Stimulated activated CD8-positive, alpha-beta memory T cell treated with anti-CD3 and anti-CD28 coated beads, Interleukin-2, amount 100 ng/mL, for 48 hours (primary cell): ENCODE measurements at places on chromosomes 4 and X.

- no peak for DNase-seq
Measured at GRCh38 chr4:25810461-25811373, 52.1 kb downstream of the SEL1L3 start.

GRCh38 chrX:87900320-87900908 is 382.8 kb downstream of the KLHL4 start:
- no peak for DNase-seq

- DNase-seq: no peak
Measured at GRCh38 chrX:134484039-134484438, 24.1 kb downstream of the HPRT1 start.

GRCh38 chrX:9980927-9981326 is 13.8 kb downstream of the CLDN34 start:
- no peak for DNase-seq

- no peak for DNase-seq
Measured at GRCh38 chrX:55102754-55103153, 13.9 kb downstream of the PAGE2 start.

- DNase-seq: no peak
Measured at GRCh38 chr4:108601532-108601931, 18.8 kb upstream of the RPL34 start.

- no peak for DNase-seq
Measured at GRCh38 chr4:183287309-183287659, 32.8 kb downstream of the CLDN22 start.

DNA sequence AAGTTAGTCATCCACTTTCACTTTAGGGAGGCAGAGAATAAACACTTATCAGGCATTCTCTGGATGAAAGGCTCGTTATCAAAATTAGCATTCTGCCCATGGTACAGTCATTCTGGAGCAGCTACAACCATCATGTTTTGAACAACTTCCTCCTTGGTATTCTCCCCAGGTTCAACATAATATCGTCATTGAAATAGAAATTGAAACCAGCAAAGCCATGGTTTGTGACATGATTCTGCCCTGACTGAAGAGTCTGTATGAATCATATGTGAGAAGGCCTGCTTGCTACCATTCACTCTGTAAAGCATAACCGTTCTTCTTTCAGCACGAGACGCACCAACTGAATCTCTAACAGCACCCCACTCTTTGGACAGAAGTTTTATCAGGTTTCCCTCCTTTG is 127.5 kb upstream of the RADX start:
- no peak for DNase-seq

GRCh38 chr4:76740866-76741662 is 156.9 kb downstream of the SOWAHB start:
- no peak for DNase-seq

DNA sequence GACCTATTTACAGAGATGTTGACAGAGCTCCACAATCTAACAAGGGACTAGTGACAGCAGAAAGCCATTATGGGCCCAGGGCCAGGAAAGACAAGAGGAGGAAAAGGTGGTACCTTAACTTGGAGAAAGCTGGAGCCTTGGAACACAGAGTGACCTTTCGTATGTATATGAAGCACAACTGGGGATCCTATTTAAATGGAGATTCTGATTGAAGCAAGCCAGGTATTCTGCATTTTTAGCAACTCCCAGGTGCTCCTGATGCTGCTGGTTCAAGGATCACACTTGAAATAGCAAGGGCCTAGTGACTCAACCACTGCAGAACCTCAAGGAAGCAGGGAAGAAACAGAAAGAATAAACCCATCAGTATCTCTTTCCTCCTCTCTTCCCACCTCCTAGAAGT is 99.4 kb downstream of the TMEM47 start:
- DNase-seq: no peak

- no peak for DNase-seq
Measured at GRCh38 chr4:79682161-79682560, 274.1 kb upstream of the GK2 start.

DNA sequence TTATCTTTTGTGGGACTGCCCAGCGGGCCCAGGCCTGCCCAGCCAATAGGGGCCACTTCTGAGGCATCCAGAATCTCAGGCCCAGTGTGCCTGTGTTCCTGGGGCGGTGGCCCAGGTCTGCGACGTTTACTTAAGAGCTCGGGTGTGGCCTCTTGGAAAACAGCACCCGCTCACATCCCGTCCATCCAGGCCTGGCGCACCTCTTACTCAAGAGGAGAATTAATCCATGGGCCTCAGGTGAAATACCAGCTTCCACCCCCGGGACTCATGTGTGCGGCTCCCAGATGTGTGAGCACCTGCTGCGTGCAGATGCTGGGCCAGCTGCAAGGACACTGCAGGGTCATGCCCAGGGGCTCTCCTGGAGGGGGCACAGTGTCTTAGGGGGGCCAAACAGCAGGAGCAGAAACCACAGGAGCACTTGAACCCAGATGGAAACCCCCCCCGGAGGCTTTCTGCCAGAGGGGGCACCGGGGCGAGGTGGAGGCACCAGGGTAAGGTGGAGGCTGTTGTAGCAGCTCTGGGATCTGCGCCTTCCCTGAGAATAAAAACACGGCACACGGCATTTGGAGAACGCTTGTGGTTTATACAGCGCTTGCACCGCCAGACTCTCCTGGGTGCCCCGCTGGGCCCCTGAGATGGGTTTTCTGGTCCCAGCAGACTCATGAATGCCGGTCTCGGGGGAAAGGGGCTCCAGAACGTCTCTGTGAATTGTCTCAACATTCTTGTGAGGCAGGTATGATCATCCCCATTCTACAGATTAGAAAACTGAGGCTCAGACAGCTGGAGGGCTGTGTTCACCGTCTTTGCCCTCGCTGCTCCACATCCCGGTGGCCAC is 2.8 kb downstream of the PSAPL1 start:
- no peak for DNase-seq

DNA sequence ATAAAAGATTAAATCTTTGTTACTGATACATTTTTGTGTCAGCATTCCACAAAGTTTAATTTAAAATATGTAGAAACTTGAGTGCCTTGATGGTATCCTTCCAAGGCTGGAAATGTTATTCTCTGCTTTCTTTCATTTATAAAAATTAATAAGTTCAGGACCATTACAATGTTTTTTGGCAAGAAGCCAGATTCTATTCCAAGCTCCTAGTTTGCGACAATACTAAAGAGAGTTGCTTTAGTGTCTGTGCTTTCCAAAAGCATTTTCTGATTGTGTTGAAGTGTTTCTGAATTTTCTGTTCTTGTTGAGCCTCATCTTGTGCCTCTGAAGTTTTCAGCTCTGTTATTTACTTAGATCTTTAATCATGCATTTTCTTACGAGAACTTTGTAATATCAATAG is 516.2 kb downstream of the KCTD8 start:
- DNase-seq: no peak

- no peak for DNase-seq
Measured at GRCh38 chr4:138439143-138439581, 197.0 kb upstream of the SLC7A11 start.

DNA sequence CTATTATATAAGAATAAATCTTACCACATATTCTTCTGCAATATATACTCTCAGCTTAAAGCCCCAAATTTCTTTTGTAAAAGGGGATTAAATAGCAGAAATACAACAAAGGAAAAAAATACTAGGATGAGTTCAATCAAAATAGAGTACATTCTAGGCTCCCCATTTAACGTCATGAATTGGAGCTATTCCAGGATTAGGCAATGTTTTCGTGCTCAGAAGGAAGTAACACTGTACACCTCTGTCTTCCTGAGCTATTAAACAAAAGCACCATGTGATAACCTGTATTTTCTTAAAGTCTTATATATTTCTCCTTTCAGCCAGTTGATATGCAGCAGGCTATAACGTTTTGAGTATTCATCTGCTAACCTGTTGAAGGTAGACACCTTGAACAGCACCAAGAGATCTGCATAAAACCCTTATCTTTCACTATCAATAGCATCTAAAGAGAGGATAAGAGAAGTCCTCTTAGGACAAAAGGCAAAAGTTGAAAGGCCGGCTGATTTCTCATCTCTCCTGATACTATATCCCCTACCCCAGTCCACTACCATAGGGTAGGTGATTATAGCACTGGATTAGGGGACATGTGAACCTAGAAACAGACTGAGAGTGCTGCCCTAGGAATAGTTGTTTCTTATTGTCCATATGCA is 31.5 kb downstream of the TEC start:
- DNase-seq: no peak

GRCh38 chrX:10821293-10821692 is 200.9 kb upstream of the MID1 start:
- no peak for DNase-seq

GRCh38 chrX:155886409-155886808 is 5.3 kb downstream of the VAMP7 start:
- no peak for DNase-seq

DNA sequence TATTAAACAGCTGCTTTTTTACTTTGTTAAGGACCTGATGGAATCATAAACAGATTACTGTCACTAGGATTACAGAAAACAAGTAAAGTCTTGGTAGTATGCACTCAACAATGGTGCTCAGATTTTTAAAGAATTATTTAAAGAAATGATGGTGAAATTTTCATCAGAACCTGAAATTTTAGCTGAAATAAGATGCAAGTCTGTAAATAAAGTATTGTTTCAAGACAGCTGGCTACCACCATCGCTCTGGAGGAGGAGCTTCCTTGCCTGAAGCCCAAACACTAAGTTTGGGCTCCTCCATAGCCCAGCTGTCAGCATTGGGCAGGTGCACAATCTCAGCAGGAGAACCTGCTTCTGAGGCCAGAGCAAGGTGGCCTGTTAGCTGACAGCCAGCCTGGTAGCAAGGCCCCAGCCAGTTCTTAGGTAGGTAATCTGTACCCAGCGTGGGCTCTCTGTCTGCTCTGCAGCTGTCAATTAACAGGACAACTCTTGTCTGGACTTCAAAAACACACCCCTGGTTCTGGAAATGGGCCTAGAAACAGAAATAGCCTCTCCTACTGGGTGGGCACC is 4.6 kb downstream of the GAB1 start:
- DNase-seq: no peak

DNA sequence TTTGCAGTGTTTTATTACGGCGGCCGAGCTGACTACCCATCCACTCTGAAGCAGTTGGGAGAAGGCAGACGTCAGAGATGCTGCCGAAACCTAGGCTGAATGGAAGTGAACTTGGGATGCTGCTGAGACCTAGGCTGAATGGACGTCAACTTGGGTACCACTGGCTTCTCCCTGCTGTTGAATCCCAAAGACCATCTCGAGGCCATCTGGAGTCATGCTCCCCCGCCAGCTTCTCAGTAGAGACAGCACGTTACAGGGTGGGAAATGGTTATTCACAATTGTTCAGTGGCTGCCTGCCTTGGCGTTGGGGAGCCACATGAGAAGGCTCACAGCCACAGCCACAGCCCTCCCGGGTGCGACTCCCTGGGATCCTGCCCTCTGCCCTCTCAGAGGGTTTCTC is 40.9 kb downstream of the P2RY8 start:
- DNase-seq: no peak

DNA sequence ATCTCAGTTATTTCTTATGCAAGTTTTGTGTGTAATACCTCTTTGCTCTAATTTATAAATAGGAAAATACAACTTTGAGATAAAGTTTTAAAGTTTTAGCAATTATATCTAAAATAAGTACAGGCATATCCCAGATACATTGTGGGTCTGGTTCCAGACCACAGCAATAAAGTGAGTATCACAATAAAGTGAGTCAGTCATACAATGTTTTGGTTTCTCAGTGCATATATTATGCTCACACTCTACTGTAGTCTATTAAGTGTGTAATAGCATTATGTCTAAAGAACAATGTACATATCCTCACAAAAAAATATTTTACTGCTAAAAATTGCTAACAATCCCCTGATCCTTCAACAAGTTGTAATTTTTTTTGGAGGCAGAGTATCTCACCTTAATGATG is 49.2 kb downstream of the ANAPC10 start:
- no peak for DNase-seq

GRCh38 chr4:185479507-185479971 is 8.0 kb upstream of the CCDC110 start:
- DNase-seq: no peak

- DNase-seq: no peak
Measured at GRCh38 chr4:62622089-62622488, 1422.0 kb downstream of the ADGRL3 start.

DNA sequence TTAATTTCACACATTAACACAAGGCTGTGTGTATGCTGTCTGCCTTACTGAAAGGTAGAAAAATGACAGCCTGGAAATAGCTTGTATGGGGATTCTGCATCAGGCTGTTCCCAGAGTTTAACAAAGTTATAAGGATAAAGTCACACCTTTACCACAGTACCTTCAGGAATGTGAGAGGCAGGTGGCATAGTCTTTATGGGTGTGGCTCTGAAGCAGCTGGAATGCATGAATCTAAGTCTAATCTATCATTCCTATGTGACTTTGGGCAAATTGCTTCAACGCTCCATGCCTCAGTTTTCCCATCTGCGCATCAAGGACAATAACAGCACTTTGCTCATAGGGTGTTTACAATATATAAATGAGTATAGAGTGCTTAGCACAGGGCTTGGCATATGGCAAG is 84.2 kb upstream of the EGFL6 start:
- no peak for DNase-seq

DNA sequence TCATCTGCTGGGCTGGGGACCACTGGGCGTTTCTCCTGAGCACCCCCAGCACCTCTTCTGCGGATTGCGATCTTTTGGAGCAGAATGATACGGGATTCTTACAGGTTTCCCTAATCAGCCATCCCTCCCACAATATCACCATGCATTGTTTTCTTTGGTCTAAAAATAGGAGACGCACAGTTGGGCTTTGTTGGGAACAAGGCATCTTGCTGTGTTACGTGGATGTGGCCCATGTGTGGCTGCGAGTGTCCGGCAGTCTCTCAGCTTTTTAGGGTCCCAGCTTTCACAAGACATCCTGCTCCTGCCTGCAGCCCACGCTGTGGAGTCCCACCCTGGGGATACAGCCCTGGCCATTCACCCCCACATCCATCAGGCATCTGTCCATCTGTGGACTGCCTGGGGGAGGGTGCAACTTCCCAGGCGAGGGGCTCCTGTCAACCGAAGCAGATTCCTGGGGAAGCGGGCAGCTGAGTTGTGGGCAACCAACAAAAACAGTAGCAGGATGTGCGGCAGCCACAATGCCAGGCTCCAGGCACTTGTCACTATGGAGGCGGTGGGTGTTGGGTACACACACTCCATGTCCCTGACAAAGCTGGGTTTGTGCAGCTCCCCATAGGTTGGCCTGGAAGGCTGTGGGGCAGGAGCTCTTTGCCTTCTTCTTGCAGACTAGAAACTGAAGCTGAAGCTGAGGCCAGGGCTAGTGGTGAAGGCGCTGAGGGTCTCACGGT is 185.5 kb upstream of the PSAPL1 start:
- no peak for DNase-seq

DNA sequence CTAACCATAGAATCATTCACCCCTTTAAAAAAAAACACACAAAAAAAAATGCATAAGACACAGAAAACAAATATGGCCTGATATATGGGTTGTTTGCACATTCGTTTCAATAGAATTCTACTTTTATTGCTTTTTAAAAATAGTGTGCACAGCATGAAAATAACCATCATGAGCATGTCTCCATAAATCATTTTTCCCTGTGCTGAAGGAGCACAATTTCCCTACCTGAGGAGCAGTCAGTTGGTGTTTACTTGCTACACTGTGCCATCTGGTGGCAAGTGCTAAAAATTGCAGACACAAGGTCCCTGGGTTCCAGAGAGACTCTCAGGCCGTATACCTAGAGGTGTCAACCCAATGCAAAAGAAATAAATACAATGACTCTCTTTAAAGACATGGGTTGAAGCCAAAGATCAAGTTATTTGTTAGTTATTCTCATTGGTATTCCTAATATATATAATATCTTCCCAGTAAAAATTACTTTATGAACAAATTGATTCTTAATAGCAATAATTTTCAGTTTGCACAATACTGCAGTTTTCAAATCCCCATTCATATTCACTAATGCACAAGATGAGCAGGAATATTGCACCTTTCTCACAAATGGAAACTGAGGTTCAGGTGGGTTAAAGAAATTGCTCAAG is 551.4 kb downstream of the IQCM start:
- DNase-seq: no peak

GRCh38 chr4:57492251-57492878 is 382.2 kb upstream of the IGFBP7 start:
- DNase-seq: no peak
